ENCODE measurements at places on chromosomes 16 and 17. TPM values are rescaled to one million over a fixed set of nuclear protein-coding genes. Genes with fewer than 3 reads are reported as not detected.

GRIN2A gene
- 5.4 TPM for total RNA-seq

FKBP10 gene
- 42.7 TPM for total RNA-seq

CD19 gene
- 0.20 TPM for total RNA-seq

CLEC18A gene
- 0.59 TPM for total RNA-seq

DBNDD1 gene
- total RNA-seq, result 2.5 TPM

CACNG3 gene
- total RNA-seq, result not detected

RNF43 gene
- 8.1 TPM for total RNA-seq

GCSH gene
- 31.6 TPM for total RNA-seq

CCL22 gene
- not detected for total RNA-seq

NAGS gene
- 1.7 TPM for total RNA-seq

FAM20A gene
- 3.1 TPM for total RNA-seq

C1QTNF1 gene
- total RNA-seq, result 232 TPM

KIF22 gene
- total RNA-seq, result 35.0 TPM

TRAPPC2L gene
- total RNA-seq, result 45.5 TPM
